ENCODE measurements at places on chromosomes 12 and 14.

DNA sequence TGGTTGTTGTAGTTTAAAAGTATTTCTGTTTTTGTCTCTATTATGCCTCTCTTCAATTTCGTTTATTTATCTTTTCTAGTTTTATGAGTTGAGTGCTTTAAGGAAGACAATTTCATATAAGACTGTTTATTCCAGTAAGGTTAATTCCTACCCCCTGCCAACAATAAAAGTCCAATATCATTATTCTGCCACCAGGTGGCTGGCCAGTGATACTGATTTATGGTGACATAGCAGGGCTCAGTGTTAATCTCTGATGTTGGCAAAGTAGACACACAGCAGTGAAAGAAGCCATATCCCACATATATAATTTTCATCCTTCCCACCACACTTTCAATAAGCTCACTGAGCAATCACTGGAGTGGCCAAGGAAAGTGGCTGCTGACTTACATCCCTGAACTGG lies 69.0 kb upstream of the BMP4 start:
- DNase-seq, result peak; percentile 57

DNA sequence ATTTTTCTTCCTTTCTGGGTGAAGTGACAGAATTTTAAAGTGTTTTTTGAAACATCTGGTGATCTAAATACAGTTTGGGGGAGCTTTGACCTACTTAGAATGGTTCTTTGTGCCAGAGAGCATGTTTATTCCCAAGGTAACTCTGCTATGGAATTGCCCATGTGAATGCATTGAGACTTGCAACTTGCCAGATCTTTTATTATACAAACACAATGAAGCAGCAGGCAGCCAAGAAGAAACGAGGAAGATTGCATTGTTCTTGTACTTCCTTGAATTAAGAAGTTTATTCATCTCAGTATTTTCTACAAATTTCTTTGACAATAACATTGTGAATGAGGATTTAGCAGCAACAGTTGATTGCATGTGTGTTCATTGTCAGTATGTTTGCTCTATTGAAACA lies 55.5 kb downstream of the FGD4 start:
- no peak for DNase-seq

DNA sequence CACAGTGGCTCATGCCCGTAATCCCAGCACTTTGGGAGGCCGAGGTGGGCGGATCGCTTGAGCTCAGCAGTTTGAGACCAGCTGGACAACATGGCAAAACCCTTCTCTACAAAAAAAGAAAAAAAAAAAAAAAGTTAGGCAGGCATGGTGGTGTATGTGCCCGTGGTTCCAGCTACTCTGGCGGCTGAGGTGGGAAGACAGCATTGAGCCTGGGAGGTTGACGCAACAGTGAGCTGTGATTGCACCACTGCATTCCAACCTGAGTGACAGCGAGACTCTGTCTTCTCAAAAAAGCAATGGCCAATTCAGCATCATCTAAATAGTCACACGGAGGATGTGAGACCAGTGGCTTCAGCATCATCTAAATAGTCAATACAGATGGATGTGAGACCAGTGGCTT lies 10.4 kb upstream of the SAMD4A start:
- no peak for DNase-seq

DNA sequence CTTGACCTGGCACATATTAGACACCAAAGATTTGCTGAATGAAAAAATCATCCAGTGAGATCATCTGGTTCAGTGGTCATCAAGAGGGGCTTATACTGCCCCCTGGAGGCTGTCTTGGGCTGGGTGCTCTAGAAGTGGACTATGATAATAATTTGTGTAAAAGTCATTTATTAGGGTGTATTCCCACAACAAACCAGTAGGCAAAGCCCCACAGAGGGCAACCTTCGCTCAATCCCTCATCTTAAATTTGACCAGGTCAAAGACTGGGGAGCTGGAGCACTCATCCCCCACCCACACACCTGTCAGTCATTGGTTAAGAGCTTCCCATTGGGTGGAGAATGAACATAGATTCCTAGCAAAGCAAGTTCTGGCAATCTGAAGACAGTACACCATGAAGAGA lies 20.0 kb upstream of the FICD start:
- peak; percentile 54 for DNase-seq

GRCh38 chr12:59396919-59397318 lies 198.9 kb upstream of the SLC16A7 start:
- no peak for DNase-seq

- DNase-seq, result no peak
Measured at GRCh38 chr12:51295651-51296050, 25.4 kb upstream of the SMAGP start.

- no peak for DNase-seq
Measured at GRCh38 chr12:1297206-1297605, 297.2 kb downstream of the FBXL14 start.

- DNase-seq, result no peak
Measured at GRCh38 chr14:56995010-56995409, 184.7 kb upstream of the OTX2 start.

GRCh38 chr12:111311011-111311410 lies 57.9 kb downstream of the PHETA1 start:
- no peak for DNase-seq

DNA sequence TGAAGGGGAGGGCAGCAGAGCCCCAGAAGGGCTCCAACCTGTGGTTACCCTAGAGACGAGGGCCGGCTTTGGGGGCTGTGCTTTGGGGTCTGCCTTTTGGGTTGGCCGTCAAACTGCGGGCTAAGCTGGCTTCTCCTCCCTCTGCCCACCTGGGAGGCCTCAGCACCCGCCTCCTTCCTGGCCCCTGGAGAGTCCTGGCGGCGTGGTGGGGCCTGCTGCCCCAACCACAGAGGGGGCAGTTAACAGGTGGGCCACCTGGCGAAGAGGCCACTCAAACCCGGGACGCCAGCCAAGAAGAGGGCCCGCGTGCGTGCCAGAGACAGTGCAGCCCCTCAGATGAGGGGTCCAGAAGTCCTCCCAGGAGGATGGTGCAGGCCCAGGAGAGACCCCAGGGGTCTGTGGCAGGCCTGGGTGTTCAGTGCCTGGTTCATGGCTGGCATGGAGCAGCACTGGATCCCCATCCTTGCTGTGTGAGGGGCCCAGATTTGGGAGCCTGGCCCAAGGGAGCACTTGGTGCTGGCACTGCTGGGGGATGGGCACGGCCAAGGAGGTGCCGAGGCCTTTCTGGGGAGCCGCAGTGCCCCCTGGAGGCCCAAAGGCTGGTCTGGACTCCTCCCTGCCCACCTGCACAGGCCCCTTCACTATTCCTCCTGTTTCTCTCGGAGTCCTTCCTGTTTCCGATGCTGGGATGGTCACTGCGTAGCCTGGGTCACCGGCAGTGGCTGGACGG lies 48.8 kb downstream of the LRCOL1 start:
- no peak for DNase-seq

DNA sequence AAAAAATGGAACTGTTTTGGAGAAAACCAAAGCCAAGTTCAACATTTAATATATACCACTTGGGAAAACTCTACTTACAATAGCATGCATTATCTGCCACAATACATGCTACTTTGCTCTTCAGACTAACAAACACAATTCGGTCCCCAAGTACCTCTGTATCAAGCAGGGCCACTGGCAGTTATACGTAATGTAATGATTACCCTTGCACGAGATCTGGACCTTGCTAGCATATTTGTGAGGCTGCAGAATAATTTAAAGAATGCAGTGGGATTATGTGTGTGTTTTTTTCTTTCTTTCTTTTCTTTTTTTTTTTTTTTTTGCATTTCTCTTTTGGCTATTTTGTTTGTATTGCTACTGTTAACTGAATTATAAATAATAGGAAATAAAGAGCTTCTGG lies 22.8 kb upstream of the PYGL start:
- no peak for DNase-seq

DNA sequence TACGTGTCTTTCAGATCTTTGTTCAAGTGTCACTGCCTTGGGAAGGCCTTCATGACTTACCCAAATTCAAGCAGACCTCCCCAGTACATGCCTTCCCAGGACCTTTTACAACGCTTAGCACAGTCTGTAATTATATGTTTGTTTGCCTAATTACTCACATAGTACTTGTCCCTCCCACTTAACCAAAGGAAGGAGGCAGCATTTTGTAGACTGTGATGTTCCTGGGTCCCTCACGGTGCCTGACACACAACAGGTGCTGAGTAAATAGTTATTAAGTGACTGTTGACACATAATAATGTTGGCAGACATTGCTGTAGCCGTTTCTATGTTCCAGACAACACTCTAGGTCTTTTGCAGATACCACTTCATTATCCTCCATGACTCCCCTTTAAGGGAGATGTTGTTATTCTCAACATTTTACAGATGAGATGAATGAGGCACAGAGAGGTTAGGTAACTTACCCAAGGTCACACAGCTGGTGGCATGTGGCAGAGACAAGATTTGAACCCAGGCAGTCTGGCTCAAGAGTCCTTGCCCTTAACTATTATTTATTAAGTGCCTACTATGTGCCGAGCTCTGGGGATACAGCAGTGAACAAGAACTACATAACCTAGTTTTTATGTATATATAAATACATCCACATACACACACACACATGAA lies 130.7 kb downstream of the PHETA1 start:
- DNase-seq, result no peak

GRCh38 chr12:87381742-87382141 lies 647.5 kb downstream of the C12orf50 start:
- no peak for DNase-seq

GRCh38 chr14:99806836-99807235 lies 13.6 kb downstream of the EML1 start:
- peak; percentile 58 for DNase-seq

DNA sequence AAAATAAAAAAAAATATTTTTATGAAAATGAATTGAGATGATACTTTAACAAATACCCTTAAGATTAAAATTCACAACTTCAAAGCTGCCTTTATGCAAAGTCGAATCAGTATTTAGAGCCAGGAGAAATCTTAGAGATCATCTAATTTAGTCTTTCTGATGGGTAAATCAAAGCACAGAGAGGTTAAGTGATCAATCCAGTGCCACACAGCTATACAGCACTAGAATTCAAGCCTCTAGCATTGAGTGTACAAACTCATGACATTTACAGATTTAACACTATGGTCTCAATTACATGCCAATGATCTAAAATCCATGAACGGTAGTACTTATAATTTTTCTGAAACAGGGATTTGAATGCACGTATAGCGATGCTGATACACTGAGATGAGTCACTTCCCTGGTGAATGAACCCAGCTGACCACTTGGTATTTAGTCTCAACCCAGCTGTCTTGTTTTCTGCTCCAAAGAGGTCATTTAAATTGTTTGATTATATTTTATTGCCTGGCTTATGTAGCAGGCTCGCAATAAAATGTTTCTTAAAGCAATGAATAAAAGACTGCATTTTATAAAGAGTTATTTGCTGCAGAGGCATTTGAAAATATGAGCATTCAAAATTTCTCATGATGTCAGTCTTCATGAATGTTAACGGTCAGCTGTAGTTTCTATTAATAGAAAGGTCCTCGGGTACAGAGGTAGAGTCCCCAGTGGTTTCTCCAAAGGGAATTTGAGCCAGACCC lies 152.4 kb upstream of the PRICKLE1 start:
- no peak for DNase-seq

DNA sequence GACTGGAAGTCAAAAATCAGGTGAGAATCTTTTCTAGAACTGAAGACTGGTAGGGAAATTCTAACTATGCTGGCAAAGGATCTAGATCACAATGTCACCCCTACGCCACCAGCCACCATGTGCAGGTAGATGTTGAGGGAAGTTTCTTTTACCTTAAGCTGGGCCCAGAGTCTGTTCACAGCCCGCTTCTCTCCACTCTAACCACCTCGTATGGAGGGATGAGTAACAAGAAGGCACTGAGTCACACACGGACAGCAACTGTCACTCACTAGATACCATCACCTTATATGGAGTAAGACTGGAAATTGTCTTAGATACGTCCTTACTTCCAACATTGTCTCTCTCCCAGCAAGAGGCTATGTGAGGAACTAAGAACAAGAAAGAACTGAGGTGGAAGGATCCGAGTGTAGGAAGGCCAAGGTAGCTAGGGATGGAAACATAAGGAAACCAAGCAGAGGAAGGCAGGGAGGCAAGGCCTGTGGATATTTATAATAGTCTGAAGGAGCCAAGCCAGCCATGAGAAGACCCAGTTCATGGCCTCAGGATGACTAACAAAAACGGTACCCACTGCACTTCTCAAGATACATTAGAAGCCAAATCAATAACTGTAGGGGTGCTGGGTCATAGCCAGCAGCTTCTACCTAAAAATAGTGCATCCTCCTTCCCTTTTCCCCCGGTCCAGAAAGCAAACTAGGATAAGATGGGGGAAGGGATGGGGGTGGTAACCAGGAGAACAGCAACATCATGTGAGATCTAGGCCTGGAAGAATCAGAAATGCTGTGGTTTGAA lies 15.5 kb downstream of the REM2 start:
- DNase-seq, result no peak

DNA sequence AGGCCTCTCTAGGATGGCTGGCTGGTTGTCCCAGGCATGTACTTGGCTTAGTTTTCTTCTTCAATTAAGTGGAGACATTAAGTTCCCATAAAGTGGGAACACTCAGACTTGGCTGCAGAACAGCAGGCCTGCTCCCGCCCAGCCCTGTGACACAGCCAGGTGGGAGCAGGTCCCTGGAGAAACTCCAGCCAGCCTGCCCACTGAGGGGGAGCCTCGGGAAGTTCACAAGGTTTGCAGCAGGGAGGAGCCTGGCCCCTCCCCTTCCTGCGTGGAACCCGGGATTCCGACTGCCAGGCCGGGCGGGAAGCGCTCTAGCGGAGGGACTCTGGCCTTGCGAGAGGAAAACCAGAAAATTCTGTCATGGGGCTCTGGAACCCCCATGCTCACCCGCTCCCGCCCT lies 98.3 kb upstream of the EVL start:
- no peak for DNase-seq

DNA sequence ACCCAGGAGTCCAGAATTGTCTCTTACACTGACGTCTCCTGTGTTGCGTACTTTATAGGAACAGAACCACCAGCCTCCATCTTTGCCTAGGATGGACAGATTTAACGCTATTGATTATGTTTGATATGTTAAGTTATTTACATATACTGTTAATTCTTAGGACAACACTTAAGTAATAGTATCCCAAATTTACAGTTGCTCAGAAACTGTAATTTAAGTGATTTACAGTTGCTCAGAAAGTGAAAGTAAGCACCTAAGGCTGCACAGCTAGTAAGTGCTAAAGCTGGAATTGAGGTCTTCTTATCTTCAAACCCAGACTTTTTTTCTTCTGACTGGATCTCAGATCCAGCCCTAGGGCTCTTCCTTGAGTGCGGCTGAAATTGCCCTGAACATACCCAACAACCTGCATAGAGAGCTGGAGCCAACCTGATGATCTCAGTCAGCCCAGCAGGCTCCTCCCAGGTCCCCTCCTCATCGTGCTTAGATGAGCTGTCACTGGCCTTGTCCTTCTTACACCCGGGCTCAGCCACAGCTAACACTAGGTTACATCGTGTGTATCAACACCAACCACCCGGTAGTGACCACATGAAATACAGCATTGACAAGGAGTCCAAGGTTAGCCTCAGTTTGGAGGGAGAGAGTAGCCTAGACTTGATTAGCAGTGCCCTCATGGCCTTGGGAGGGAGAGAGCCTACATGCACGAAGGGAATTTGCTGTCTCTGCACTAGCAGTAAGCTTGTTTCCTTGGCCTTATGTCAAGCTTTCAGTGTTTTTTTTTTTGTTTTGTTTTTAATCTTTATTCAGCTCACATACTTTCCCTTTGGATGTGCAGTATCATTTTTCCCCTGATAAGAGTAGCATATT lies 111.1 kb upstream of the ARHGAP5 start:
- DNase-seq, result no peak

All from NCI-H524 (cell line).